ENCODE measurements at places on chromosomes 11 and 22.
A peak's percentile ranks its signal among the peaks of the same experiment; 100 is the strongest.

GRCh38 chr11:134575504-134576230 lies 163.6 kb upstream of the B3GAT1 start:
- no peak for DNase-seq

DNA sequence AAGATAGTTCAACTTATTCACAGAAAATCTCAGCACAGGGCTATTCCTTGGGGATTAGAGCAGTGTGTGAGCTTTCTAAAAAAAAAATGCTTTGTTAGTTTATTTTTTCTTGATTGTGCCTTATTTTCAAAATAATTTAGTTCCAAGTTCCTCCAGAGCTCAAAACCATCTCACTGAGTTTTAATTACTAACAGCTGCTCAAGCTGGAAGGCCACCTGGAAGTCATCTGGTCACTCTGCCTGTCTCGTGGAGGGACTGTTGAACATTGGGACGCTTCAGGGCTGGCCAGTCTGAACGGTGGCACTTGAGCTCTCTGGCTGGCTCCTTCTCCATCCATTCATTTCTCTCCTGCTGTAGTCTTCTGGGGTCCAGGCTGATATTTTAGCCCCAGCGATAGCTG lies 4.0 kb downstream of the OR51E1 start:
- no peak for DNase-seq

- DNase-seq = no peak
Observed at GRCh38 chr11:7439746-7440320, 45.5 kb upstream of the OLFML1 start.

GRCh38 chr11:122202161-122202950 lies 86.3 kb upstream of the BLID start:
- no peak for DNase-seq

GRCh38 chr11:134275534-134276395 lies at the start of gene GLB1L3:
Gene GLB1L3 (plus strand): TSS chr11:134276379. CDS start chr11:134276741, 362 bp downstream.
- peak; percentile 11 for DNase-seq

- no peak for DNase-seq
Observed at GRCh38 chr22:47069270-47069669, 306.8 kb downstream of the TBC1D22A start.

- DNase-seq = no peak
Observed at GRCh38 chr11:23875176-23875850, 621.5 kb upstream of the LUZP2 start.

GRCh38 chr11:79227308-79227707 lies 213.5 kb downstream of the TENM4 start:
- no peak for DNase-seq

DNA sequence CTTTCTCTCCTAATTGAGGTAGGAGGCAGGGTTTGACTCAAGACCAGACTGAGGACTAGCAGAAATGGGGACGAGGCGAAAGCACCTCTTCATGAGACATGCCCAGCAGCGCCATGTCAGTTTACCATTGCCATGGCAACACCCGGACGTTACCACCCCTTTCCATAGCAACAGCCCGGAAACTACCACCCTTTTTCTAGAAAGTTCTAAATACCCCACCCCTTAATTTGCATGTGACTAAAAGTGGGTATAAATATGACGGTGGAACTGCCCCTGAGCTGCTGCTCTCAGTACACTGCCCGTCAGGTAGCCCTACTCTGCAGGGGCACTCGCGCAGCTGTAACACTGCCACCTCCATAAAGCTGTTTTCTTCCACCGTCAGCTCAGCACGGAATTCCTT lies 5.9 kb upstream of the RAC2 start:
- no peak for DNase-seq

GRCh38 chr11:130146796-130147195 lies 12.8 kb upstream of the ST14 start:
- DNase-seq = no peak

DNA sequence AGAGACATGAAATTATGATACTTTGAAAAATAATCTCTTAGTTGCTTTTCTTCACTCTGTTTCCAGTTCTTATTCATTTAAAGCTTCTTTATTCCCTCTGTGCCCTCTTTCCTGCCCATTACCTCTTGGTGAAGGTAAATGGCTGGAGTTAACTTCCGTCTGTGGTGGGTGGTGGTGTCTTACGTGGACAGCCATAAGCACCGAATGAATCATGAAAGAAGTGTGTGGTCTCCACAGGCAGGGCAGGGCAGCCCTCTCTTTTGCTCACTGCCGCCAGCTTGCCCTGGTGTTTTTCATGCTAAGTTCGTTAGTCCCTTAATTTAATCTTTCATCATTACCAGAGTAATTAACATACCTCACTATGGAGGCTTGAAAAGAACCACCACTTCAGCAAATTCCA lies 98.7 kb upstream of the SORL1-AS1 start:
- DNase-seq = no peak

GRCh38 chr22:37604074-37604473 lies 4.6 kb upstream of the GGA1 start:
- no peak for DNase-seq

DNA sequence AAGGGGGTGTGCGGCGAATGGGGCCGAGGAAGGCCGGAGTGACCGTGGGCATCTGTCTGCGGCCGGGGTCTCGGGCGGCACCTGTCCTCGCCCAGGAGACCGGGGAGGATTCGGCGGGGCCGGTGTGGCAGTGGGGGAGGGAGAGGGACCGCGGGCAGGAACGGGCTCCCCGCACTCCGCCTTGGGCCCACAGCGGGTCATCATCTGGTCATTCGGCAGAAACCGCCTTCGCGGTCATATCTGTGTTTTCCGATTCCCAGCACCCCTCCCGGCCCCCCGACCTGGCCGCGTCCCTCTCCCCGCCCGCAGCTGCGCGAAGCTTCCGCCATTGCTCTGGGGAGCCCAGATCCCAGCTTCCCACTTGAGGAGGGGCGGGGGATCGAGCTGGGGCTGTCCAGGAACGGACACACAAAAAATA lies 824 bp upstream of the CBX6 start:
- DNase-seq = no peak

Data from NCI-H1694 treated with DMSO at 0.1 percent for 48 hours (cell line).